Natural killer cell (primary cell): ENCODE measurements at places on chromosomes 5 and 9. TPM values are rescaled to one million over a fixed set of nuclear protein-coding genes. Genes with fewer than 3 reads are reported as not detected.

FOXD4L5 gene
- not detected for total RNA-seq

DDX31 gene
- 11.5 TPM for total RNA-seq

TCF7 gene
- total RNA-seq: 97.7 TPM

CRAT gene
- total RNA-seq: 13.8 TPM

SAXO1 gene
- total RNA-seq: 0.21 TPM

BTNL8 gene
- total RNA-seq: not detected

PTGES2 gene
- 43.4 TPM for total RNA-seq

ECM2 gene
- not detected for total RNA-seq

TUT7 gene
- total RNA-seq: 94.8 TPM

OR1Q1 gene
- total RNA-seq: not detected

- no peaks in the 10 kb centered on the region for H3K4me1 ChIP-seq
- DNase-seq: no peak
- no peak overlapping the region for H3K4me3 ChIP-seq
- no peaks in the 10 kb centered on the region for H3K27me3 ChIP-seq
Observed at GRCh38 chr5:136114414-136115125, 18.1 kb upstream of the SMAD5 start.

GRCh38 chr5:25862276-25862675 is 1176.1 kb downstream of the CDH9 start:
- no peak overlapping the region for H3K27ac ChIP-seq
- no peaks in the 10 kb centered on the region for H3K36me3 ChIP-seq
- no peaks in the 10 kb centered on the region for H3K27me3 ChIP-seq
- no peaks in the 10 kb centered on the region for H3K4me1 ChIP-seq
- H3K4me3 ChIP-seq: no peak overlapping the region

GRCh38 chr9:38408719-38409118 is 15.5 kb downstream of the IGFBPL1 start:
- no peaks in the 10 kb centered on the region for H3K4me1 ChIP-seq
- no peak for DNase-seq
- H3K4me3 ChIP-seq: no peak overlapping the region
- H3K27me3 ChIP-seq: no peaks in the 10 kb centered on the region

- no peak for DNase-seq
- H3K27ac ChIP-seq: no peak overlapping the region
- peaks cover 6% of the 10 kb centered on the region for H3K36me3 ChIP-seq
Observed at GRCh38 chr5:75457691-75458090, 53.7 kb downstream of the CERT1 start.

DNA sequence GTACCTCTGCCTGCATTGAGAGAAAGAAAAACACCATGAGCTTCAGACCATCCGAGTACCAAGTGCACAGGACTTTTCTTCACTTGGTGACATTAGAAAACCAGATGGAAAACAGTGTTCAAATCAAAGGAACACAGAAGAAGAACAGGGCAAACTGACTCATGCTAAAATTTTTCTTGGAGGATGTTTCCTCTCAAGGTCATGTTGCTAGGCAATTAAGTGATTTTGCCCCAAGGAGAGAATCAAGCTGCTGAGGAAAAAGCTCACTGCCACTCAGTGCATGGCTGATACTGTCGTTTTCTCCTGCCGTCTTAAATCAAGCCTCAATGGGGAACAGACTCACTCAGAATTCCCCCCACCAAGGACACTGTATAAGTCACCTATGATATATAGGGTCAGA is 57.9 kb upstream of the SIMC1 start:
- H3K27ac ChIP-seq: no peak overlapping the region
- DNase-seq: no peak
- H3K27me3 ChIP-seq: peaks cover 4% of the 10 kb centered on the region
- H3K4me3 ChIP-seq: no peak overlapping the region
- H3K4me1 ChIP-seq: no peaks in the 10 kb centered on the region

- H3K4me3 ChIP-seq: no peak overlapping the region
- H3K27me3 ChIP-seq: peaks cover 2% of the 10 kb centered on the region
- H3K36me3 ChIP-seq: no peaks in the 10 kb centered on the region
- DNase-seq: no peak
Observed at GRCh38 chr9:99873943-99874584, 32.4 kb upstream of the STX17 start.

GRCh38 chr5:131239686-131240085 is 24.2 kb upstream of the CDC42SE2 start:
- H3K36me3 ChIP-seq: no peaks in the 10 kb centered on the region
- no peaks in the 10 kb centered on the region for H3K27me3 ChIP-seq
- H3K27ac ChIP-seq: no peak overlapping the region

DNA sequence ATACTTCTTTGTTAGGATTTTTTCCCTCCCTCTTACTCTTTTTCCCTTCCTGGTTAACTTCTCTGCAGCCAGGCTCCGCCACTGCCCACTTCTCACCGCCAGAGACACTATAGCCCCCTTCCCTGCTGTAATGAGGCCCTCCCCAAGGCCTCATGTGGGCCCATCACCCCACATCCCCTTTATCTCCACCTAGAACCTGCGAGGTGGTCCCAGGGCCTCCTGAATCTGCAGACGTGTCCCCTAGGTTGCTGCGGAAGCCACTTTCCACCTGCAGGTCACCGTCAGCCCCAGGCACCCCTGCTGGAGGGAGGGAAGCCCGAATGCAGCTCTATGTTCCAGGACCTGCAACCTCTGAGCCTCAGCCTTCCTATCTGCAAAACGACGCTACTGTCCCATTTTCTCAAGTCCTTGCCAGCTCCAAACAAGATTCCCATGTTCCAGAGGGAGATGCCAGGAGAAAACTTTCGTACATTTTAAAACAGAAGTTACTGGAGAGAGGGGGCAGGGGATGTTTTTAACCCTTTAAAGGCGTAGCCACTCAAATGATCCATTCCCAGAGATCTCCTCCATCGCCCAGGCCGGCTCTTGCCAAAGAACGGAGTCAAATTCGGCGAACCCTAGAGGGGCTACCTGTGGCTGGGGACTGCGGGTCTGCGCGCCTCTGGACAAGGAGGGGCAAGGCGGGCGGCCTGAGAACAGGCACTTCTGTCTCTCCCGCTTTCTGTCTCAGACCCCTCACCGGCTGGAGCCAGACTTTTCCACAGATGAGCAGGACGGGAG is 929 bp downstream of the SH3PXD2B start:
- H3K4me1 ChIP-seq: peaks cover 12% of the 10 kb centered on the region
- no peak overlapping the region for H3K27ac ChIP-seq
- DNase-seq: no peak
- no peak overlapping the region for H3K4me3 ChIP-seq
- no peaks in the 10 kb centered on the region for H3K36me3 ChIP-seq

GRCh38 chr9:73182928-73183327 is 31.3 kb downstream of the ANXA1 start:
- no peak overlapping the region for H3K4me3 ChIP-seq
- no peaks in the 10 kb centered on the region for H3K4me1 ChIP-seq
- no peaks in the 10 kb centered on the region for H3K36me3 ChIP-seq

DNA sequence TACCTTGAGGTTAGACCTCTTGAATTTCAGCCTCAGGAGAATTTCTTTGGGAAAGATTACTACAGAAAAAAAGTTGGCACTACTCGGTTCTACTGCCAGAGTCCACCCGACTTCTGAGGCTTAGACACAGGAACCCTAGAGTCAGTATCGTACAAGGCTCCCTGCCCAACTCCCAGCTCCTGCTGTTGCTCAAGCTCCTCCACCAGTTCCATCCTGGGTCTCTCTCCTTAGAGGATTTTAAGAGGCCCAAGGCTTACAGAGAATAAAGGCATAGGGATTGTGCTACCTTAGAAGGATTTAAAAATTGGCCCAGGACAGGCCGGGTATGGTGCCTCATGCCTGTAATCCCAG is 29.0 kb upstream of the SSBP2 start:
- DNase-seq: no peak
- H3K4me3 ChIP-seq: no peak overlapping the region
- no peaks in the 10 kb centered on the region for H3K27me3 ChIP-seq
- H3K4me1 ChIP-seq: peaks cover 8% of the 10 kb centered on the region
- no peaks in the 10 kb centered on the region for H3K36me3 ChIP-seq

GRCh38 chr9:30774326-30774725 is 1610.1 kb upstream of the ACO1 start:
- DNase-seq: no peak
- H3K36me3 ChIP-seq: no peaks in the 10 kb centered on the region
- no peak overlapping the region for H3K27ac ChIP-seq
- no peak overlapping the region for H3K4me3 ChIP-seq
- H3K4me1 ChIP-seq: no peaks in the 10 kb centered on the region

- H3K4me1 ChIP-seq: no peaks in the 10 kb centered on the region
- no peak for DNase-seq
- H3K27me3 ChIP-seq: no peaks in the 10 kb centered on the region
- no peaks in the 10 kb centered on the region for H3K36me3 ChIP-seq
Observed at GRCh38 chr5:158084292-158084691, 225.3 kb upstream of the CLINT1 start.

DNA sequence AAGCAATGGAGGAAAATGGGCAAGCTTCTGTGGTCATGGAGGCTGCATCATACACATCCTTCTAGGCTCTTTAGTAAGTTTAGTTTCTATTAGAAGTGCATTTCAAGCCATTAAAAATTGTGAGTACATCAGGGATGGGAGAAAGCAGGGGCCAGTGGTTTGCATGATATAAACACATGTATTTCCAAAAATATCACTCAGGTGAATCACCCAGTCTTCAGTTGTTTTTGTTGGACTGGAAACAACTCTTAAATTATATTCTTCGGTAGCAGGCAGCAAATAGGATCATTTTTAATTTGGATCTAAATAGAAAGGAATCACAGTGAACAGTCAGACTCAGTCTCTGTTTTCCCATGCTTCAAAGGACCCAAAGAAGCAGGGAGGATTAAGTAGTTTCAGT is 657.9 kb downstream of the TLR4 start:
- H3K36me3 ChIP-seq: no peaks in the 10 kb centered on the region
- no peak for DNase-seq
- H3K27ac ChIP-seq: no peak overlapping the region
- H3K4me3 ChIP-seq: no peak overlapping the region
- no peaks in the 10 kb centered on the region for H3K4me1 ChIP-seq

- no peaks in the 10 kb centered on the region for H3K27me3 ChIP-seq
- no peaks in the 10 kb centered on the region for H3K4me1 ChIP-seq
- no peaks in the 10 kb centered on the region for H3K36me3 ChIP-seq
- H3K4me3 ChIP-seq: no peak overlapping the region
Observed at GRCh38 chr5:111645303-111645838, 111.6 kb downstream of the NREP start.

- no peaks in the 10 kb centered on the region for H3K27me3 ChIP-seq
- H3K27ac ChIP-seq: no peak overlapping the region
- no peak overlapping the region for H3K4me3 ChIP-seq
- H3K36me3 ChIP-seq: no peaks in the 10 kb centered on the region
- DNase-seq: no peak
Observed at GRCh38 chr5:132264546-132265335, 7.2 kb downstream of the PDLIM4 start.

DNA sequence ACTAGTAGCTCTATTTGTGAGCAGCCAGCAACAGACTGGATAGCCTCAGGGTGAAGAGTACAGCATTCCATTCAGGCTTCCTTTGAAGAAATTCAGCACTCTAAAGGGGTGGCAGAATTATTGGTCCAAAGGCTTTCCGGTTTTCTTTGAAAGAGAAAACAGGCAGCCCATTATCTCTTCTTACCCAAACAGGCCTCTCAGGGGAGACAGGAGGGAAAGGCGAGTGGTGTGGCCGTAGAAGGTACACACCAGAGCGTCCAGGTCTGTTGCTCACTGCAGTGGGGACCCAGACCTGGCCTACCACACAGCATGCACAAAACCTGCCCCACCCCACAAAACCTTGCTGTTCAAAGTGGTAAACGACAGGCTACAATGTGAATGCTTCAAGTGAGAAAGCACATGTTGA is 83.3 kb downstream of the ZNF608 start:
- H3K36me3 ChIP-seq: no peaks in the 10 kb centered on the region
- no peak for DNase-seq
- H3K4me3 ChIP-seq: no peak overlapping the region
- H3K27me3 ChIP-seq: no peaks in the 10 kb centered on the region

GRCh38 chr9:4228606-4229005 is 71.3 kb downstream of the GLIS3 start:
- H3K4me3 ChIP-seq: no peak overlapping the region
- H3K27me3 ChIP-seq: no peaks in the 10 kb centered on the region
- DNase-seq: no peak
- H3K36me3 ChIP-seq: no peaks in the 10 kb centered on the region
- no peaks in the 10 kb centered on the region for H3K4me1 ChIP-seq

GRCh38 chr9:36897019-36897418 is 137.0 kb downstream of the PAX5 start:
- no peaks in the 10 kb centered on the region for H3K27me3 ChIP-seq
- no peaks in the 10 kb centered on the region for H3K4me1 ChIP-seq
- DNase-seq: no peak

- H3K4me1 ChIP-seq: no peaks in the 10 kb centered on the region
- H3K36me3 ChIP-seq: no peaks in the 10 kb centered on the region
- no peak overlapping the region for H3K4me3 ChIP-seq
- no peak overlapping the region for H3K27ac ChIP-seq
- DNase-seq: no peak
- H3K27me3 ChIP-seq: no peaks in the 10 kb centered on the region
Observed at GRCh38 chr5:127136908-127137307, 63.6 kb upstream of the C5orf63 start.

- no peak for DNase-seq
- no peaks in the 10 kb centered on the region for H3K27me3 ChIP-seq
- no peaks in the 10 kb centered on the region for H3K36me3 ChIP-seq
- H3K4me3 ChIP-seq: no peak overlapping the region
- no peak overlapping the region for H3K27ac ChIP-seq
Observed at GRCh38 chr5:97194366-97194765, 11.3 kb upstream of the RIOK2 start.

DNA sequence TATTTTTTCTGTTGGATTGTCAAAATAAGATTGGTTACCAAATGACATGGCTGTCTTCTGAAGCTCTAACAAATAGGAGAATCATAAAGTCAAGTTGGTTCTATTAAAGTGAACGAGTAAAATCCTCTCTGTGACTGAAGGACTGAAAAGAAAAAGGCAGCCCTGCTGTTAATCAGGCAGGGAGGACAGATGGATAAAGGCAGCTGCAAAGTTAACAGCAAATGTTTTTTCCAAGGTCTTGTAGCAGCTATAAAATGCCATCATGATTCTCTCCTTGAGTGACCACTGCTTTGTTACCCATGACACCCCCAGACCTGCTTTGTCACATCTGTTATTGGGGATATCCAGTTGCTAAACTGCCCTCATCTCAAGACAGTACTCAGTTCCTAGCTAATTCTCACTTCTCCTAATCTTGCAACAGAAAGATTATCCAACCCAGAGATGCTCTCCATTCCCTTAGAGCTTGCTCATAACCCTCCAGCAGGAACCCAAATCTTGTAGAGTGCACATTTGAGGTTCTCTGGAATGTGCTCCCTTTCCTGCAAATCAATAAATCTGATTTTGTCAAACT is 89.7 kb upstream of the PARP8 start:
- no peak overlapping the region for H3K27ac ChIP-seq
- no peaks in the 10 kb centered on the region for H3K36me3 ChIP-seq
- H3K4me3 ChIP-seq: no peak overlapping the region
- no peaks in the 10 kb centered on the region for H3K27me3 ChIP-seq

DNA sequence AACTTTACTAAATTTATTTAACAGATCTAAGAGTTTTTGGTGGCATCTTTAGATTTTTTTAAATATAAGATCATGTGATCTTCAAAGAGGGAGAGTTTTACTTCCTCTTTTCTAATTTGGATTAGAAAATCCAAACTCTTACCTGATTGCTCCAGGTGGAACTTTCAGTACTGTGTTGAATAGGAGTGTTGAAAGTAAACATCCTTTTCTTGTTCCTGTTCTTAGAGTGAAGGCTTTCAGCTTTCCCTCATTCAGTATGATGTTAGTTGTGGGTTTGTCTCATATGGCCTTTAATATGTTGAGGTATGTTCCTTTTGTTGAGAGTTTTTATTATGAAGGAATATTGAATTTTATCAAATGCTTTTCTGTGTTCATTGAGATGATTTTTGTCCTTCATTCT is 650.0 kb upstream of the SGCD start:
- no peak for DNase-seq
- H3K4me1 ChIP-seq: no peaks in the 10 kb centered on the region
- H3K27me3 ChIP-seq: no peaks in the 10 kb centered on the region
- no peak overlapping the region for H3K4me3 ChIP-seq
